ENCODE measurements at places on chromosomes 4 and X. TPM values are rescaled to one million over a fixed set of nuclear protein-coding genes. Genes with fewer than 3 reads are reported as not detected.

Gene IBSP
- total RNA-seq = not detected

Gene WDR13
- 49.5 TPM for total RNA-seq

Gene PAGE1
- total RNA-seq = not detected

Gene FAM9B
- not detected for total RNA-seq

Gene CPE
- not detected for total RNA-seq

- no peak for DNase-seq
- H3K36me3 ChIP-seq = no peaks in the 10 kb centered on the region
- H3K4me3 ChIP-seq = no peak overlapping the region
- H3K27ac ChIP-seq = no peak overlapping the region
Observed at GRCh38 chr4:8472689-8473197, 32.2 kb downstream of the TRMT44 start.

DNA sequence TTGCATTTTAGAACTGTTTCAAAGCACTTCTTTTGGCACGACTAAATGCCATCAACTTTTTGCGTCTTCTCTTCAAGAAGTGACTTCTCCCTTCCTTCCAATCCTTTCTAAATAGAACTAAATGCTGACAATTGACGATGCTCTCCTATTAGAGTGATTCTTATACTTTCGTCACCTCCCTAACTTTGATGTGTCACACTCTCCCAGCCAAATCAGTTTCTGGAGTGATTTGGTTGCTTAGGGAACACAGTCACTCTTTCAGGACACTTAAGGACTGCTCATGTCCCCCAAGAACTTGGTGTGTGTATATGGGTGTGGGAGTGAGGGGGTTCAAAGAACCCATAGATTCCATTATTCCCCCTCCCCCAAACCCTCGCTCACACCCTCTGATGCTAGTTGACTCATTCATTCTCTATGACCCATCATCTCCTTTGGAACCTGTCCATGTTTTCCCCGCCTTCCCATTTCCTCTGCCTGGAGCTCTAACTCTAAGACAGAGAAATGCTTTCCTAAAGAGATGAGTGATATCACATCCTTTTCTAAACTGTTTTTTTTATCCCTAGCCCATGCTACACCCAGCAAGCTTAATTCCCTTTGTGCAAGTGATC, 26.8 kb upstream of the AREG start:
- H3K27me3 ChIP-seq = peaks cover 33% of the 10 kb centered on the region
- H3K27ac ChIP-seq = no peak overlapping the region
- no peak overlapping the region for H3K4me3 ChIP-seq
- DNase-seq = no peak
- H3K36me3 ChIP-seq = no peaks in the 10 kb centered on the region

DNA sequence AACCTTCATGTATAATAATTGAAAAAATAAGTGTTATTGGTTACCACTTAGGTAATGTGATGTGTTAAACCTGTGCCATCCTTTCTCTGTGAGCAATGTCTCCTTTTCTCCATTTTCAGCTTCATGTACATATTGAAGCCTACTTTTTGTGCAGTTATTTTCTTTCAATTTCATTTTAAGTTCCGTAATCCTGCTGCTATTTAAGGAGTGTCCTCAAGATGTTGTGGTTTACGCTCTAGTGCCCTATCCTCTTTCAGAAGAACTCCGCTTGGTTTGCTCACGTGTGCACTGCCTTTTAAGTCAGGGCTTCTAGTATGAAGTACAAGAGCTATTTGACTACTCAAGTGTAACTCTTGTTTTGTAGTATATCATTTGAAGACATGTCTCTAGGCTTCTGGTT, 2253.2 kb upstream of the TENM3 start:
- no peak overlapping the region for H3K4me3 ChIP-seq
- peaks cover 11% of the 10 kb centered on the region for H3K4me1 ChIP-seq
- H3K36me3 ChIP-seq = no peaks in the 10 kb centered on the region
- peak overlapping the region; percentile 18 for H3K27ac ChIP-seq
- no peak for DNase-seq
- H3K27me3 ChIP-seq = no peaks in the 10 kb centered on the region

DNA sequence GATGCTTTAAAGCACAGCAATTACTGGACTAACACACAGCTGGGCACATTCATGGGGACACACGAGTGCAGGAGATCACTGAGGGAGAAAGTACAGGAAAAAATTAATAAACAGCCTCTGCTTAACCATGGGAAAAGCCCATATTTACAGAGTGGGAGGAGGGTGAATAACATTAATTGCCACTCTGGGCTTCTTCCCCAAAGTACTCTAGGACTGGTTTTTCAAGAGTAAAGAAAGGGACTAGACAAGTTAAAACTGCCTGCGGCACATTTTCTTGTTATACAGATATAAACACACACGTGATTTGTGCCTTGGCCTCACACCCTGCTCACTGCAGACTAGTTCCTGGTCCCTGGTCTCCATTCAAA, 179.7 kb upstream of the TET2 start:
- peak overlapping the region; percentile 71 for H3K4me3 ChIP-seq
- peaks cover 8% of the 10 kb centered on the region for H3K4me1 ChIP-seq
- no peak for DNase-seq

DNA sequence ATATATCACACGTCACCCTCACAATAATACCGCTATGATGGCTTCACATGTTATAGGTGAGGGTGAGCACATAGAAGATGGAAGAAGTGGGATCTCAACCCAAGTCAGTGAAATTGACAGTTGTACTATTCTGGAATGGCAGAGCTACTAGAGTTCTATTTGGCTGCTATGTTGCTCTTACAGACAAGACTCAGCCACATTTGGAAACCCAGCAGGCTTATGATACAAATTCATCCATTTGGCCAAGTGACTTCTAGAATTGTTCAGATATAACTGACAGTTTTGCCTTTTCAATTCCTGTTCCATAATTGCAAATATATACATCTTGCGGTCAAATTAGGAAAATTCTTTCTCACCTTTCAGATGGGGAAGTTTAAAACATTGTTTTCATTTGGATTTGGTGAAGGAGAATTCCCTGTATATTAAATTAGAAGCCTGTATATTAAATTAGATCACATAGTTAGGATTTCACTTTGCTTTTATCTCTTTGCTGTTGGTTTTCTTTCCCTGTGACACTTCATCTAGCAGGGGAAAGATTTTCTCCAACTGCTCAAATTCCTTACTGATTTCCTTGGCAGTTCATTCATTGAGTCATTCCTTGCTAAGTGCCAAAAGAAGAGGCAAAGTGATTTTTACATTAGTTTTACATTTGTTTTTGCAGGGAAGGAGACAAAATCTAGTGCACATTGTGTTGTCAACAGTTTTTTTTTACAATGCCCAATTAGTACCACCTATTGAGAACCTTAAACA, 120.6 kb upstream of the TBC1D9 start:
- H3K27ac ChIP-seq = no peak overlapping the region
- H3K36me3 ChIP-seq = peaks cover 13% of the 10 kb centered on the region
- no peaks in the 10 kb centered on the region for H3K4me1 ChIP-seq
- no peak overlapping the region for H3K4me3 ChIP-seq
- no peaks in the 10 kb centered on the region for H3K27me3 ChIP-seq

DNA sequence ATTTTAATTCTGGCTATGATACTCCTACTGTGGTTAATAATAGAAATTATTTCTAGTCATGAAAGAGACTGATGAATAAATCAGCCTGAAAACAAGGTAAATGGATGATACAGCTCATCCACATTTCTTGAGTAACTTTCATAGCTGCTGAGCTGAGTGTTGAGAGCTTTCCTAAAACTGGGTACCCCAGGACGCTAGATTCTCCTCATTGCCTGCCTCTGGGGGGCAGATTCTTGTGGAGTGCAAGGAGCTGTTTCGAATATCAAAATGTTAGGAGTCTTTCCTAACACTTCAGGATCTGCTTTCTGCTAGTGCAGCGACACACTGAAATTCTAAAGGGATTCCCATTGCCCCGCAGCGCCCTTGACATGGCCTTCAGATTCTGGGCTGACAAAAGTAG, 2.1 kb downstream of the MND1 start:
- peaks cover 2% of the 10 kb centered on the region for H3K27me3 ChIP-seq
- no peaks in the 10 kb centered on the region for H3K36me3 ChIP-seq
- no peak overlapping the region for H3K4me3 ChIP-seq
- no peak for DNase-seq
